Epithelial cell of umbilical artery (primary cell): ENCODE measurements at places on chromosomes 2 and 18. TPM values are rescaled to one million over a fixed set of nuclear protein-coding genes. Genes with fewer than 3 reads are reported as not detected.

The POTEF gene
- total RNA-seq, result under 0.01 TPM in 1 of 2 replicates, not detected in the other

The EVA1A gene
- 138 and 184 TPM in 2 replicates for total RNA-seq

The STAT4 gene
- total RNA-seq, result under 0.01 and 0.46 TPM in 2 replicates

The GPR155 gene
- total RNA-seq, result 0.65 and 1.1 TPM in 2 replicates

The GATA6 gene
- 7.6 and 8.1 TPM in 2 replicates for total RNA-seq

The RFTN2 gene
- total RNA-seq, result 2.7 and 5.5 TPM in 2 replicates

The AFF3 gene
- not detected in 2 replicates for total RNA-seq

The AQP12A gene
- not detected in 2 replicates for total RNA-seq

The ZAP70 gene
- not detected in 2 replicates for total RNA-seq

The TRABD2A gene
- 1.1 and 1.6 TPM in 2 replicates for total RNA-seq

The CHRNG gene
- not detected in 2 replicates for total RNA-seq

The SPHKAP gene
- under 0.01 TPM in 1 of 2 replicates, not detected in the other for total RNA-seq

The ENOSF1 gene
- total RNA-seq, result 22.1 and 40.6 TPM in 2 replicates

The FABP1 gene
- not detected in 2 replicates for total RNA-seq

The GRB14 gene
- total RNA-seq, result 4.5 and 11.9 TPM in 2 replicates

The ERFE gene
- 0.30 and 0.32 TPM in 2 replicates for total RNA-seq

The AQP12B gene
- not detected in 2 replicates for total RNA-seq

The SCN7A gene
- under 0.01 TPM in 1 of 2 replicates, not detected in the other for total RNA-seq

The QPCT gene
- total RNA-seq, result 20.8 and 27.2 TPM in 2 replicates

The UGT1A10 gene
- not detected in 2 replicates for total RNA-seq

The ANKRD62 gene
- not detected in 2 replicates for total RNA-seq

The RMC1 gene
- total RNA-seq, result 23.7 and 29.6 TPM in 2 replicates

The GALR1 gene
- total RNA-seq, result not detected in 2 replicates

The FIGN gene
- total RNA-seq, result 0.65 and 1.1 TPM in 2 replicates

The KCNK3 gene
- total RNA-seq, result not detected in 2 replicates

The ABCG8 gene
- total RNA-seq, result not detected in 2 replicates

The RGPD3 gene
- total RNA-seq, result 0.30 and 0.32 TPM in 2 replicates

The RIT2 gene
- total RNA-seq, result not detected in 2 replicates

The ZSWIM2 gene
- total RNA-seq, result not detected in 2 replicates

The HSBP1L1 gene
- total RNA-seq, result 3.9 and 4.9 TPM in 2 replicates

The BOLL gene
- total RNA-seq, result not detected in 2 replicates

The VIT gene
- total RNA-seq, result 0.76 and 1.3 TPM in 2 replicates

The ARHGAP15 gene
- not detected in 2 replicates for total RNA-seq

The MPPE1 gene
- total RNA-seq, result 13.0 and 17.6 TPM in 2 replicates

The ADAM17 gene
- 63.7 and 79.0 TPM in 2 replicates for total RNA-seq

The GALNT14 gene
- total RNA-seq, result 1.4 and 2.6 TPM in 2 replicates

The PLCD4 gene
- total RNA-seq, result 0.97 and 2.1 TPM in 2 replicates

The KYNU gene
- total RNA-seq, result 0.32 and 1.2 TPM in 2 replicates

The MYO5B gene
- total RNA-seq, result under 0.01 and 1.1 TPM in 2 replicates

The AGXT gene
- total RNA-seq, result not detected in 2 replicates

The SPDYA gene
- total RNA-seq, result 0.32 and 0.61 TPM in 2 replicates

The LIMS4 gene
- 18.1 and 25.0 TPM in 2 replicates for total RNA-seq

The SLC14A1 gene
- under 0.01 and 1.5 TPM in 2 replicates for total RNA-seq

The NOL4 gene
- not detected in 2 replicates for total RNA-seq

The WIPF1 gene
- 7.1 and 8.1 TPM in 2 replicates for total RNA-seq
